ENCODE measurements at places on chromosomes 6 and 20.

GRCh38 chr6:91490671-91491301, 903.9 kb upstream of the MAP3K7 start:
- no peak for DNase-seq

DNA sequence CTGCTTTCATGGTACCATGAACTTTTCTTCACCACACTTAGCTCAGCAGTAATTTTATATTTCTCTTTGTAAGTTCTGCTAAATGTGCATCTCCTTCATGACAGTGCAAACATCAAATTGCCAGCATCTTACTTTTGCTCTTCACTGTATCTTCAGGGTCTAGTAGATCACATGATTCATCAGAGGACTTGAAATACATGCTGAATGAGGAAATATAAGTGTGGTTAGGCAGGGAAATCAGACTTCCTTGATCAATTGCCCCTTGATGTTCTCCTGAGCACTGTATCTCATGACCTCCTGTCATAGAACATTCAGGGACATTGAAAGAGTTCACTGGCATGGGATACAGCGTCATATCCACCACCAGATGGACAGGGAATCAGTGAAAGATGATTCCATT, 25.3 kb upstream of the POLR1H start:
- peak; percentile 8 for DNase-seq

GRCh38 chr6:136737871-136738691, 54.2 kb downstream of the MAP3K5 start:
- DNase-seq: no peak

- peak; percentile 76 for DNase-seq
Observed at GRCh38 chr20:38275815-38276550, 15.4 kb upstream of the KIAA1755 start.

DNA sequence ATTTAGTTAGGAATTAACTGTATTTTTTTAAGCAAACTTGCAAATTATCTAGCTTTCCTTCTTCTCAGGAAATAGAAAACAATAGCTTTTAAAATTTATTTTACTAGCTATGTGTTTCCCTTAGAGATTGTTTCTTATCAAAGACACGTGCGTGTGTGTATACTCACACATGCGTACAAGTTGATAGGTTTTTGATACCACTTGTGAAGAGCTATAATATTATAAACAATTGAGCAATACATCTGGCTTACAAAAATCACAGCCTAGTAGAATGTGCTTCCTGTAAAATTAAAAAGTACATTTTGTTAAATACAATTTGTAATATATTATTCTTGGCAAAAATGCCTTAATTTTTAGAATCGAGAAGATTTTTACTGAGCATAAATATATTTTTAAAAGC, 33.9 kb downstream of the COL12A1 start:
- no peak for DNase-seq

GRCh38 chr6:15077961-15078360, 167.9 kb upstream of the JARID2 start:
- no peak for DNase-seq

GRCh38 chr6:46451343-46451742, 39.9 kb downstream of the RCAN2 start:
- DNase-seq: no peak

- no peak for DNase-seq
Observed at GRCh38 chr20:37542281-37542680, 14.6 kb upstream of the BLCAP start.
